ENCODE measurements at places on chromosomes 2 and 18.

GRCh38 chr2:96146153-96146880, 1.1 kb upstream of the DUSP2 start:
- DNase-seq = peak; percentile 84

DNA sequence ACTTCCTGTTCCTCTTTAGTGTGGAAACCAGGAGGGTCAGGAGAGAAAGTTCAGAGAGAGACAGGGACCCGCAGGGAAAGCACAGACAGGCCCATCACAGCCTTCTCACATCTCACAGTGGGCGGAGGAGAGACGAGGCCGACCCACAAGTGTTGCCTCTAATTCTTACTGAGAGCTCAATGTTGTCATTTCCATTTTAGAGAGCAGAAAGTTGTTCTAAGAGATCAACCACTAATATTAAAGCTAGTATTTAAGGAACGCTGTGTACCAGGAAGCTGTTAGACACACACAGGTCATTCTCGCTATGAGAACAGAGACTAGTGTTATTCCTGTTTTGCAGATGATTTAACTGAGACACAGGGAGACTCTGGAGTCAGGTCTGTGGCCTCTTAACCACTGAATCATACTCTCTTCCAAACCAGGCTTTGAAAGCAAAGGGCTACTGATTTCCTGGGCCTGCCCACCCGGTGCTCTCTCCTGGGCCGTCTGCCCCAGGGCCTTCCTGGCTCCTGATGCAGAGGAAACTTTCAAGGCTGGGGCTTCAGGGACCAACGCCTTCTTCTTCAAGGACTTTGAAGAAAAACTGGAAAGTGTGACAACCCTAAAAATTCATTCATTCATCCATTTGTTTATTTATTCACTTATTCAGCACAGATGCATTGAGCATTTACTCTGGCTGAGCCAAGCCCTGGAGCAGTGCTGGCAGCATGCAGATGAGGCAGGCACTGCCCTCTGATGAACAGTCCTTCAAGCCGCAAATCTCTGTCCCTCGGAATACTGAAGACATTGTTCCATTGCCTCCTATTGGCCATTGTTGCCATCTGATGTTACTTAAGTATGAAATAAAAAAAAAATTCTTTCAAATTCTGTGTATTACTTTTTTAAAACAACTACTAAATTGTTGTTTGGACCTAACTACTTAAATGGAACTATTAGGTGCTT, 37.2 kb upstream of the BIN1 start:
- DNase-seq = no peak

- DNase-seq = no peak
Measured at GRCh38 chr2:120257522-120257921, 4.9 kb downstream of the RALB start.

GRCh38 chr18:9455718-9456511, 19.4 kb upstream of the RALBP1 start:
- no peak for DNase-seq

- no peak for DNase-seq
Measured at GRCh38 chr2:45929674-45930395, 278.4 kb downstream of the PRKCE start.

- DNase-seq = no peak
Measured at GRCh38 chr2:61178603-61179545, 16.9 kb downstream of the C2orf74 start.

- no peak for DNase-seq
Measured at GRCh38 chr18:59672235-59672711, 24.9 kb downstream of the CCBE1 start.

DNA sequence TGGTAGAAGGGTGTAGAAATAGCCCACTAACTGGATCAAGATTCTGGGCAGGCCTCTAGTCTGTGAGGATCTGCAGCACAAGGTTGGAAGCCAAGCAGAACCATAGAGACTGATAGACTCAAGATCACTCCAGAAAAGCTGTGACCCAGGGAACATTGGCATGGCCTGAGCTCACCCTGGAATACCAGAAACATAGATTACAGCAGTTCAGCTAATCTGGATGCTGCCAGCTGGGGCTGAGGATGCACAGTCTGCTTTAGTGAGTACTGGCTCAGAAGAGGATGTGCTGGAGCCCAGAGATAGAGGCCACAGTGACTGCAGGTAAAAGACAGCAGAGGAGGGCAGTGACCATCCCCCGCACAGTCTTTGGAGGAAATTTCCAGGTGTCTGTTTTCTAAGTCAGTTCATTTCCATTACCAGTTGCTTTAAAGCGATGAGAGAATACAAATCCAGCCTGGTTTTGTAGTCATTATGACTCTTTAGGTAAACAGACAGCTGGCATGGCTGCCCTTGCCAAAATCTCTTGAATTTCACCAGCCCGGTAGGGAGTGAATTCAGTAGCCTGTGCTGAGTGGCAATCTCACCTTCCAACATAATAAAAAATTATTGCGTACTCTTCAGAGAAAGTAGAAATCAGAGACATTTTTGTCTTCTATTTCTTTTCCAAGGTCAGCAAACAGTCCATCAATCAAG, 119.2 kb downstream of the ANTXR1 start:
- DNase-seq = no peak

DNA sequence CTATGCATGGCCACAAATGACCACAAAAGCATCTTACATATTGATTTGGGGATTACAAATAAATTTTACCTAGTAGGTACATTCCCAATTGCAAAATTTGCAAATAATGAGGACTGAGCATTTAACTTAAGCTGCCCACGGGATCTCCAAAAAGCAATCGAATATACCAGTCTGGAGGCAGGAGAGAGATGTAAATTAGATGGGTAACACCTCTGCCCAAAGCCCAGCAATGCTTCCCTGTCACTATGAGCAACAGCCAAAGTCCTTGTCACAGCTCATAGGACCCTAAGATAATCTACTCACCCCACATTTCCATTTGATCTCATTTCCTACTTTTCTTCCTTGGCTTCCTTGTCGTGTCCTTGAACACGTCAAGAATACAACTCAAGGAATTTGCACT, 172.2 kb downstream of the SUCLG1 start:
- no peak for DNase-seq

DNA sequence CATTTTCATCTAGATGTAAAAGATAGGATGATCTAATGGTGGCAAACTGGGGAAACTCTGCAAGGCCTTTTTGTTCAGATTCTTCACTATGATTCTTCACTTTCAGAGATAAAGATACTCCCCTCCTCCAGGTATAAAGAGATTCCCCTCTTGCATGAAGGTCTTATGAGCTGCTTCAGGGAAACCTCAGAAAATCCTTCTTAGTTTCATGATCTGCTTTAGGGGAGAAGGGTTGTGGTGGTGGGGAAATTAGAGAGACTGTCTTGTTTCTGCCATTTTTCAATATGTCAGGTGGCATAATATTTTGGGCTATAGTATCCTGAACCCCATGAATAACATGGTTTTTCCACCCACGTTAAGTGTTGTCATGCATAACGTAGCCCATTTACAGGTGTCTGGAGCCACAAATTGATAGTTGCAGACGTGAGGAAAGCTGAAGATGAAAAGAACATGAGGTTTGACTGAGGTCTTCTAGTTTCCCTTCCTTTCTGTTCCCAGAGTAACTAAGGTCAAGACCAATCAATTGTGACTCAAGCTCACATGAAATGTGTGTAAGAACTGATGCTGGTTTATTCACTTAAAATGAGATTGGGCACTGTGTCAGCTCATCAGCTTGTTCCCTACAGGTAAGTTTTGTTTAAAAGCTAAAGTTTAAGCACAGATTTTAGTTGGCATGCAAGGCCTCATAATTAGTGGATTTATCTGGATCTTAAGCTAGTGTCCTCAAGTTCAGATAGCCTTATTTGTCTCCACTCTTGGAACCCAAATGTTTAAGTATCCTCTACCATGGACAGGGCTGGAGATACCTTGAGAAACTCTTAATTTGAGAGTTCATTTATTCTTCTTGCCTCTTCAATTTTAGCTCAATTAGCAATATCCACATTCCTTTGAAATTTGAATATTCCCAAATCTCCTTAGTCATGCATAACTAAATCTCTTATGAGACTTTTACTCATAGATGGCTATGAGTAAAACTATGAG, 304.5 kb upstream of the FANCL start:
- DNase-seq = no peak

DNA sequence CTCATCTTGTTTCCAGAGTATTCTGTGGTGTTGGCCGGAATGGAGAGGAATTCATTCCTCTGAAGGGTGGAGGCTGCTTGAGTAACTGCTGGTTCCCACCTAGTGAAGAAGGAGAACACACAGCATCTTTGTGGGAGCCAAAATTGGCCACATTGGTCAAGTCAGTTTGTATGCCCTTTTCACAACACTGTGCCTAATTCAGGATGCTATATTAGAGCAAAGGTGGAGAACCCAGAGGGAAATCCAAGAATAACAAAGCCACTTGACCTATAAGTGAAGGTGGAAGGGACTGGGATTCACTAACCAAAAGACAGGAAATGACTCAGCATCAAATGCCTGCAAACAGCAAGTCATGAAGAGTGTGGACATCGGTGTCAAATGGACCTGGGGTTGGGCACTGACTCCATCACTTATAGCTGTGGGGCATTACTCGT, 27.3 kb upstream of the MLPH start:
- no peak for DNase-seq

GRCh38 chr18:69401226-69401971, 711 bp downstream of the DOK6 start:
- no peak for DNase-seq

DNA sequence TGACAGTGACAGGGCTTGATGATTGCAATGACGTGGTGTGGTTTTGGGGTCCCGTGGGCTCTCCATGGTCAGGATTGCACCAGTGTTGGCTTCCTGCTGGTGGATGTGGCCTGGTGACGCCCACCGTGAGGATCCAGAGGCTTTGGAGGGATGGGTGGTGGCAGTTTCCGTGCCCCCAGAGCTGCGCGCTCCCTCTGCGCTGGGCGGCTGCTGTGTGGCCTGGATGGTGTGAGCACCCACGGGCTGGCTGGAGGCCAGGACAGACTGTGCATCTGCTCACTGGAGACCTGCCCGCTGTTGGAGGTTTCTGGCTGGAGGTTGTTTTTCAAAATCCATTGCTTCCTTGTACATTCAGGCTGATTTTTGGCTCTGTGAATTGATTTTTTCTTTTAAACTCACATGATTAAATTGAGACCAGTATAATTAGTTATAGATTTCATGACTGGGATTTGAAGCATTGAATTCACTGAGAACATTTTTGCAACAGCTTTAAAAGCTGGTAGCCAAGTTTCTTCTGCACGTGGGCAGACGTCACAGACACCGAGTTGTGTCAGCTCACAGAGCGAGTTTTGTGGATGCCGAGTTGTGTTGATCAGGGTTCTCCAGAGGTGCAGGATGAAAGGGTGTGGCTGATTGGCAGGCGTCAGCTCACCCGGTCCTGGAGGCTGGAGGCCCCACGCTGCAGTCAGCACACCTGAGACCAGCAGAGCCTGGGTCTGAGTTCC, 72.7 kb downstream of the KCNG2 start:
- no peak for DNase-seq

DNA sequence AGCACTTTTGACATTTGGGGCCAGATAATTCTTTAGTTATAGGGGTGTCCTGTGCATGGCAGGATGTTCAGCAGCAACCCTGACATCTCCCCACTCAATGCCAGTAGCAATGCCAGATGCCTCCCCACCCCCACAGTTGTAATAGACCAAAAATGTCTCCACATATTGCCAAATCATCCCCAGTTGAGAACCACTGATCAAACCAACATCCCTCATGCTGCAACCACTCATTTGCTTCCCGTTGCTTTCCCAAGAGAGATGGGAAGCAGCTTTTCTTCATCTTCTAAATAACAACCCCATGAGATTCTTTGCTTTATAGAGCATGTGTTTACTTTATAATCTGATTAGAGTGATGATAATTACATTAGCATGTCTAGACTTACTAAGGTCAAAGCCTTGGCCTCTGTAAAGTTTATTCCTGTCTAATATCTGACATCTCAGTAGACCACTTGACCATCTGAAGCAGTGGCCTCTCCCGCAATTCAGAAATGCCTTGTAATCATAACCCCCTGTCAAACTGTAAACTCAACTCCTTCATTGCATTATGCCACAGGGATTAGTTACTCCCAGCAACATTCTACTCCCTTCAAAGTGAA, 28.7 kb upstream of the C1D start:
- DNase-seq = no peak

DNA sequence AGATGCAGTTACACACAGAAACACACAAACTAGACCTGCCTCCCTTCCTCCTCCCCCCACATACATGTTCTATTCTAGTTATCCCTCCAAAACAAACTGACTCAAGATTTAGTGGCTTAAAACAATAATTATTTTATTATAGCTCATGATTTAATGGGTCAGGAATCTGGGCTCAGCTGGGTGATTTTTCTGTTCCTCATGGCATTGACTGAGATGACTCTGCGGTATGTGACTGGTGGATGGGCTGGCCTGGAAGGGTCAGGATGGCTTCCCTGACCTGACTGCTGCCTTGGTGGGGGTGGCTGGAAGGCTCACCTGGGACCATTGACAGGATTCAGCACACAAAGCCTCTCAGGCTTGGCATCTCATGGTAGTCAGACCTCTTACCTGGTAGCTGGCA, 33.7 kb upstream of the NTSR2 start:
- DNase-seq = no peak

DNA sequence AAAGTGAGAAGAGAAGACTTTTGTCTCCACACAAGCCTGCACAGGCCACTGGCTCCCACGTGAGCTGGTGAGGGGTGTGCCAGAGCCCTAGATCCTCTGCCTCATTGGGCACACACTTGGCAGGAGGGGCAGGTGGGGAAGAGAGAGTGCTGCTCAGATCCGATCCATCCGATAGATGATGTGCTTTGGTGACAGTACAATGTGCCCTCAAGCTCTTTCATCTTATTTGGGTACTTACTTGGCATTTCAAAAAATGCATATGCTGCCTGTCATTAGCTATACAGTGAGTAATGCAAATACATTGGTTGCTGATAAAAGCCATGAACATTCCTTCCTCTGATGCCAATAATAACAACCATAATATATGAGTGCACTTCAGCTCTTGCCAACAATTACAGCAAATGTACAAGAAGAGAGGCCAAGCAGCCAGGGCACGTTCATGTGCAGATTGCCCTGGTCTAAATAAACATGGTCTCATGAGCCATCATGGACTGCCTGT, 255.3 kb downstream of the VAPA start:
- DNase-seq = no peak

DNA sequence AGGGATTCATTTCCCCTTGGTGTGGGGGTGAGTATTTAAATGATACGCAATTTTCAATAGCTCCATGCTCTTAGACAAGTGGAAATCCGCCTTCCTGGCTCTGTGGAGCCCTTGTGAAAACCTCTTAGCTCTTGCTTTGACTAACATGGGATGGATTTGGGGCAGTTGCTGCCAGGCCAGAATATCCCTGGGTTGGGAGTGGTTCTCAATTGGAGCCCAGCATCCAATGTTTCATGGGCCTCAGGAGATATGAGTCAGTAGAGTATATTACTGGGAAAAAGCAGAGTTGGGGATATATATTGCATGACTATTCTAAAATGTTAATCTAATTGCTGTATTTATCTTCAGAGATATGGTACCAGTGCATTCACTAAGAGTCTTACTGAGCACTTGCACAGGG, 104.4 kb upstream of the IL1R2 start:
- DNase-seq = no peak

GRCh38 chr2:157810037-157810436, 66.1 kb downstream of the ACVR1 start:
- no peak for DNase-seq

Data from stimulated activated CD8-positive, alpha-beta memory T cell treated with anti-CD3 and anti-CD28 coated beads, Interleukin-15, amount 100 ng/mL, for 4 hours (primary cell).